ENCODE measurements at places on chromosomes 5 and 9.

DNA sequence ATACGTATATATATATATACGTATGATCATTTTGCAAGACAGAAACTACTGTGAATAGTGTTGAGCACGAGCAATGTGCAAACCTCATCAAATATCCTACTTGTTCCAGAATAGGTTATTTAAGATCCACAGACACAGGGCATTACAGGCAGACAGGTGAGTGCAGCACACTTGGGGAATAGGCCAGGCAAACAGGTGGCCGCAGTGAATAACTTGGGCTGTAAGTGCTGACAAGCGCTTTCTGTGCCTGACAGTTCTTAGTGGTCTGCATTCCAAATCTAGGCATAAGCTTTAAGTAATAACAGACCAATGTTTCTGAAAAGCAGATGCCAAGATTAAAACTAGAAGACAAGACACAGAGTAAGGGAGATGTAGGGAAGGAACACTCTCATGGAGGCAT, 77.9 kb downstream of the LHFPL2 start:
- no peak for DNase-seq

DNA sequence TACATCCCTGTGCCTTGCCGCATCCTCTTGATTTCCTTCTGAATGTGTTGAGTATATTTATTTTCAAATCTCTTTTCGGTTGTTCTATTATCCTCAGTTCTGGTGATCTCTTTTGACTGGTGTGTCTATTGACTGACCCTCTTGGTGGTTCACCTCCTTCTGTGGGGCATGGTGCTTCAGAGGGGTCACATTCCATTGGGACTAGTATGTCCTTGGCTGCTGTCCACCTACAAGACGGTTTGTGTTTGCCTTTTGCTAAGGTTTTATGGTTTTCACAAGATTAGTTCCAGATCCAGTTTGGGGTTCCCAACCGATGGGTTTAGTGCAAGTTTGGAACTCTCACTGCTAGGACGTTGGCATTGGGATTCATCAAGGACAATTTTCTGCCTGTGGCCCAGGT, 66.6 kb downstream of the PHF2 start:
- no peak for DNase-seq

DNA sequence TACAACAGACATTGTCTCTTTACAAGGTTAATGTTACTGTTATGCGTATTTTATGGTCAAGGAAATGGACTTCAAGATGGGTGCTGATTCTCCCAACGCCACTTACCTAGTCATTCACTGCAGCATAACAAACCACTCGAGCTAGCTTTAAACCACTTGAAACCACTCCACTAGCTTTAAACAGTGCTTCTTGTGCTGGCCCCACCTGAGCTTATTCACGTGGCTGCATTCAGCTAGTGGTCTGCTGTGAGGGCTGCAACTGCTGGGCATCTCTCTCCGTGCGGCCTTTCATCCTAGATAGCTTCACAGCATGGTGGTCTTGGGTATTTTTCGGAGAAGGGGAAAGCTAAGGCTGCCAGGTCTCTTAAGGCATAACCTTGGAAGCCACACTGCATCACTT, 3.5 kb upstream of the HRH2 start:
- no peak for DNase-seq

DNA sequence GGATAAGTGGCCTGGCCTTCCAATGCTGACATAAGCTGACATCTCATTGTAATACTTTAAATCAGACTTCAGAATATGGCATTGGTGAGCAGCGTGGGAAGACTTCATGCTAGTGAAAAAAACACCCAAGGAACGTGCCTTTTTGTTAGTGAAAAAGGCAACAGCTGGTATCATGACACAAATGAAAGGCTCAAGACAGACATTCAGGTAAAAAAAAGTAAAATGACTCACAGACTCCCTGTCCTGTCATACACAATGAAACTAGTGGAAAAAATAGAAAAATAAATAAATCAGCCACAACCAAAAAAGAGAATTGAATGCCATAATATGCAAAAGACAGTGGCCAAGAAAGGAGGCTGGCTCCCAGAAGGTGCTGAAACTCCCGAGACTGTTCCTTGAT, 24.4 kb upstream of the PPP1R2B start:
- no peak for DNase-seq
